Stimulated activated CD8-positive, alpha-beta memory T cell treated with anti-CD3 and anti-CD28 coated beads, Interleukin-15, amount 100 ng/mL, for 24 hours (primary cell): ENCODE measurements at places on chromosomes 7 and 10.

GRCh38 chr7:156616269-156617202, 24.0 kb upstream of the RNF32 start:
- DNase-seq = no peak

- DNase-seq = no peak
These were observed 8.8 kb upstream of the SMKR1 start for GRCh38 chr7:129493555-129493954.

GRCh38 chr7:88346357-88346756, 39.7 kb upstream of the STEAP4 start:
- no peak for DNase-seq

GRCh38 chr10:118259288-118259906, 82.7 kb downstream of the FAM204A start:
- DNase-seq = no peak

DNA sequence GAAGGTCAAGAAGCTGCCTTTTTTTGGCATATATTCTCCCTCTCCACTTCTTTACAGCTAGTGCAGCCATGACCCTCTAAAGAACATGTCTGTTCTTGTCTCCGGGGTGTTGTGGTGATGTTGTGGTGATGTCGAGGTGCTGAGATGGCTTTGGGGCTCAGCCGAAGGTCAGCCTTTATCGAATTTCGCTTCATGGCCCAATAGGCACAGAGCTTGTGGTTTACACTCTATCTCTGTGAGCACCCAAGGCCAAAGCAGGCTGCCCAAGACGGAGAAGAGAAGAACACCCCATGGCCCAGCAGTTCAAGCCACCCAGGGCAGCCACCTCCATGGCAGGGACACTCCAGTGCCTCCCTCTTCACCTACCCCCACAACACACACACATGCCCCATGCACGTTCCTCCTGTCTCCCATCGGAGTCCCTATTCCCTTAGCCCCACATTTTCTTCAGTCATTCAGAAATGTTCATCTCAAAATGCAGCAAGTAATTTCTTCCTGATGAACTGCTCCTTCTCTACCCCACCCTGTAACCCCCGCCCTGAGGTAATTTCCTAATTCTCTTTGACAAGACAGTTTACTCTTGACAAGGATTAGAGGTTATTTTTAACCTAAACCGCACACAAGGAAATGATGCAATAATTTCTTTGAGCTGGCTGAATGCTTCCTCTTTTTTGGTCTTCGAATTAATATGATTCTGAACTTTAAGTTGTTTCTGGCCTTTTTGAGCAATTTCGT, 18.6 kb upstream of the ADRB1 start:
- no peak for DNase-seq

DNA sequence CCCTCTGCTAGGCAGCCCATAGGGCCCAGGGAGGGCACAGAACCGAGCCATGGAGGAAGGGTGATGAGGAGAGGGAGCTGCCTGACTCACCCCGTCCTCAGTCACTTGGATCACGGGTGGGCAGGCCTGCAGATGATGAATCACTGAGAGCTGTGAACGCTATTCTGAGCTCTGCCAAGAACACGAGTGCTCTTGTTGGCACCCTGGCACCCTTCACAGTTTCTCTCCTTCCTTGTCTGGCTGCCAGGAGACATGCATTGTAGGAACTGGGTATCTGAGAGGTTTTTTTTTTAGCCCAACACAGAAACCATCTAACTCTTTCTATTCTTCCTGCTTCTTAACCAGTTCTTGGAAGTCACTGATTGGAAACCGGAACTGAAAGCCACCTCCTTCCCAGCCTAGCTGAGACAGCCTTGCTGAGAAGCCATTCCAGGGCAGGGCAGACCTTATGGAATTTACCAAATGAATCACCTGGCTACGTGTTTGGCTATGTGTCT, 82.1 kb downstream of the SLC37A3 start:
- no peak for DNase-seq

DNA sequence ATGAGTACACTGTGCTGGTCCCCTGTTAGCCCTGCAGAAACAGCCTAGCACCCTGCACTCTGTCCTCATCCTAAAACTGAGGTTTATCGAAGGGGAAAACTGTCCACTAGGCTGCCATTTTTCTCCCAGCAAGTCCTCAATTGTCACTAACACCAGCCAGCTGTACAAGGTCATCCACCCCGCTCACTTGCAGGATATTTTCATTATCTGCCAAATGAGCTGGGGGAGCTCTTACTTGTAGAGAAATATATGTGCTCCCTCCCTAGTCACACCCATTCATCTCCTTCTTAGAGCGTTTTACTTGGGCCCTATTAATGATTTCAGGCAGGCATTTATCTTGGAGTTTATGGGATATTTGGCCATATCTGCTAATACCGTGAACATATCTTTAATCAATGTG, 413.5 kb upstream of the NFE2L3 start:
- DNase-seq = no peak

- DNase-seq = no peak
These were observed 58.0 kb downstream of the CHST15 start for GRCh38 chr10:124035306-124035927.

DNA sequence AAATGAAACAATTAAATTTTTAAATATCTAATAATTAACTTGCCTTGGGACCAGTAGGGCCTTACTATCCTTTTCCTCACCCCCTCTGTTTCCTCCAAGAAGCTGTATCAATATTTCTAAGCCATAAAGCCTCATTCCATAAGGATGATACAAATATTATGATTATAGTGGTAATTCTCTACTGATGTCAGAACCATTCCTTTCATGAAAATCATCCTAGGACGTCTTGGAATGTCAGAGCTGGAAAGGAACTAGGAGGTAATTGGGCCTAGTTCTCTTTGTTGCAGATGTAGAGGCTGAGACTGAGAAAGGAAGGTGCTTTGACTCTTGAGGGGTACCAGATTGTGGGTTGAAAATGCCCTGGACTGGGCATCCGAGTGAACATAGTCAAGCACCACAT, 766.7 kb upstream of the GHITM start:
- DNase-seq = no peak

GRCh38 chr7:57339198-57339944, 110.6 kb upstream of the ZNF716 start:
- DNase-seq = no peak

DNA sequence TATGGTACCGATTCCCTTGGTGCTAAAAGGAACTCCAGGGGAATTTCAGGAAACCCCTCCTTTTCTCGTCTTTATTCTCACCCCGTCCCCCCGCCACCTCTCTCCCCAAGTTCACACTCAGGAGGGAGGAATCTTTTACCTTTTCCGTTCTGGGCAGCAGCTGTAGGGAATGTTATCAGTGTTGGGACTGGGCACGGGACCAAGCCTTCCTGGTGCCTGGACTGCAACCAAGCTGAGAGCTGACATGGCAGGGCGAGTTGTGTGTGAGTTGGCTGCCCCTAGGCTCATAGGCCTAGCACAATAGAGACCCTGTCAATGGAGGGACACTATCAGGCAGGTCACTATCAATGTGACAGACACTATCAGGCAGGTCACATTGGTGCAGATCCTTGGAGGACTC, 121.4 kb downstream of the TCF7L2 start:
- no peak for DNase-seq

DNA sequence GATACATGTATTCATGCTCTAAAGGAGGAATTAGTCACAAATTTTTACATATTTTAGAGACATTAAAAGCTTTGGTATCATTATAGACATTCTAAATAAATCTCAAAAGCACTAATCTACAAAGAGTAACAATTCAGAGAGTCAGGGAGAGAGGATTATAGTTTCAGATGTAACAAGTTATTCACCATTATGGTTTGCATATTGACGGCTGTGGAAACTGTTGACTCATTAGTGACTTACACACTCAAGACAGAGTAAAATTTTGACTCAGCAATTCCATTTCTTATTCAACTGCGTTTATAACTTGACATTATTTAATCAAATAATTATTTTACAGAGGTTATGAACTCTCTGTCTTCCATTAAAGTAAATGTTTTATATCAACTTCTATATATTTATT, 95.4 kb upstream of the SEMA3C start:
- DNase-seq = no peak

GRCh38 chr7:22485189-22485588, 14.8 kb downstream of the STEAP1B start:
- no peak for DNase-seq
